ENCODE measurements at places on chromosomes 11 and 22.
A peak's percentile ranks its signal among the peaks of the same experiment; 100 is the strongest.

- no peak for DNase-seq
These were observed 84.4 kb downstream of the CD44 start for GRCh38 chr11:35223371-35223796.

GRCh38 chr11:65685981-65686380 lies 23.3 kb upstream of the RELA start:
- no peak for DNase-seq

DNA sequence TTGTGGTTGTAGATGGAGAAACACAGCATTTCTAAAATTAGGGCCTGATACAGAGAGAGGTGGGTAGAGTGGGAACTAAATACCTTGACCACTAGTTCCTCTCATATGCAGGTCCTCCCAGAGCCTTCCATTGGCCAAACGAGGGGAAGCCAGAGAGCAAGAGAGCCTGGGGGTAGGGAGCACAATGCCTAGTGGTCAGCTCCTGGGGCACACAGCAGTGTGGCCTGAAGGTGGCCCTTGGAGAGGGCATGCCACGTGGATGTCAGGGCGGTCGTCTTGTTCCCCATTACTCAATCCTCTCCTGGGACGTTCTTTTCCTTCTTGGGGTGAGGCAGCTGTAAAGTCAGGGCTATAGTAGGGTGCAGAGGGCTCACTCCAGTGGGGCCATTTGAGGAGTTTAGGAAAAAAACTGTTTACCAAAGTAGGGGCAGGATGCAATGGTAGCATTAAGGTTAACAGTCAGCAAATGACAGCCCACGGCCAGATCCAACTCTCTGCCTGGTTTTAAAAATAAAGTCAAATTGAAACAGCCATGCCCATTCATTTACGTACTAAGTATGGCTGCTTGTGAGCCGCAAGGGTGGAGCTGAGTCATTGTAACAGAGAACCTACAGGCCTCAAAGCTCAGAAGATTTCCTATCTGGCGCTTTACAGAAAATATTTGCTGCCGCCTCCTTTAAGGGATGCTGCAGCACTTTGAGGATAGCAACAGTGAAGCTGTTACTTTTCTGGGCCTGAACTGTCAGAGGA lies 7.6 kb downstream of the MYO18B start:
- no peak for DNase-seq

- DNase-seq: no peak
These were observed 74.9 kb upstream of the CAPRIN1 start for GRCh38 chr11:33976495-33977199.

DNA sequence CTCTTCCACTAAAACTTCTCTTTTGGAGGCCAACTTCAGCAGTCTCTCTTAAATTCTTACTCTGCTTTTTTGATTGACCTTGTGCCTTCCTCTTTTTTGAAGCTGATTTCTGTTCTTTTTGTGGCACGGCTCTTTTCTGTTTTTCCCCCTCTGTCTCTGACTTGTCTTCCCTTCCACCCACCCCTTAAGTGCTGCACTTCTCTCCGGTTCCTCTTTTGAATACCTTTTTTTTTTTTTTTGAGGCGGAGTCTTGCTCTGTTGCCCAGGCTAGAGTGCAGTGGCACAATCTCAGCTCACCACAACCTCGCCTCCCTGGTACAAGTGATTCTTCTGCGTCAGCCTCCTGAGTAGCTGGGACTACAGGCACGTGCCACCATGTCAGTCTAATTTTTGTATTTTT lies 211.9 kb downstream of the BLID start:
- no peak for DNase-seq

DNA sequence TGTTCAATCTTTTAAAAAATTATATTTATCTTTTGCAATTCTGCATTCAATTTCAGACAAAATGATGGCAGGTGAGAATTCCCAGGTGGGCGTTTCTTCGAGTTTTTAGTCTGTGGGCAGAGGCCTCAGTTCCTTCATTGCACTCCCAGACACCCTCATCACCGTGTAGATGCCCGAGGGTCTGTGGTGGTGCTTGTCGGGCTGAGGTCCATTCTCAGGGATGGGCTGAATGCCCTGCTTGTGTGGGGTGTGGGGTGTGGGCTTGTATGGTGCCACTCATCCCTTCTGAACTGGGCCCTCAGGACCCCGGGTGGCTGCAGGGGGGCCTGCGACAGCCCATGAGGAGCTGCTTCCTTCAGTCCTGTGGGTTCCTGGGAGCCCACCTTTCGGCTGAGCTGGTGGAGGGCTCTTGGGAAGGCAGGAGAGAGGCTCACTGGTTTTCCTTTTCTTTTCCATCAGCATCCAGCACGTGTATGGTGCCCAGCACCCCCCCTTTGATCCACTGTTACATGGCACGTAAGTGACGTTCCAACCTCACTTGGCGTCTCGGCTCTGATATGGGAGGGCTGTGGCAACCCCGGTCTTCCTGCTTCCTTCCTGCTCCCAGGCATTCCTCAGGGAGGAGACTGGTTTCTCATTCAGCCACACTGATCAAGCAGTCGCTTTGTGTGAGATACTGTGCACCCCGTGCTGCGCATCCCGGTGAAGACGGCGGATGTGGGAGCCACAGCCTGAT lies 29.8 kb downstream of the TBC1D22A start:
- DNase-seq: no peak

GRCh38 chr11:37558619-37559210 lies 960.7 kb upstream of the RAG2 start:
- no peak for DNase-seq

- DNase-seq: no peak
These were observed at the start of gene NCF4 for GRCh38 chr22:36860821-36861659. Gene NCF4 (plus strand): TSS chr22:36861006. CDS start chr22:36861172, 166 bp downstream.

GRCh38 chr11:65781152-65781961 lies 581 bp upstream of the AP5B1 start:
- DNase-seq: peak; percentile 92

GRCh38 chr11:76139314-76139713 lies 67.0 kb downstream of the WNT11 start:
- DNase-seq: no peak

GRCh38 chr22:45125188-45125587 lies 38.5 kb upstream of the NUP50 start:
- no peak for DNase-seq

- DNase-seq: no peak
These were observed 106.5 kb downstream of the ST3GAL4 start for GRCh38 chr11:126461996-126462395.

DNA sequence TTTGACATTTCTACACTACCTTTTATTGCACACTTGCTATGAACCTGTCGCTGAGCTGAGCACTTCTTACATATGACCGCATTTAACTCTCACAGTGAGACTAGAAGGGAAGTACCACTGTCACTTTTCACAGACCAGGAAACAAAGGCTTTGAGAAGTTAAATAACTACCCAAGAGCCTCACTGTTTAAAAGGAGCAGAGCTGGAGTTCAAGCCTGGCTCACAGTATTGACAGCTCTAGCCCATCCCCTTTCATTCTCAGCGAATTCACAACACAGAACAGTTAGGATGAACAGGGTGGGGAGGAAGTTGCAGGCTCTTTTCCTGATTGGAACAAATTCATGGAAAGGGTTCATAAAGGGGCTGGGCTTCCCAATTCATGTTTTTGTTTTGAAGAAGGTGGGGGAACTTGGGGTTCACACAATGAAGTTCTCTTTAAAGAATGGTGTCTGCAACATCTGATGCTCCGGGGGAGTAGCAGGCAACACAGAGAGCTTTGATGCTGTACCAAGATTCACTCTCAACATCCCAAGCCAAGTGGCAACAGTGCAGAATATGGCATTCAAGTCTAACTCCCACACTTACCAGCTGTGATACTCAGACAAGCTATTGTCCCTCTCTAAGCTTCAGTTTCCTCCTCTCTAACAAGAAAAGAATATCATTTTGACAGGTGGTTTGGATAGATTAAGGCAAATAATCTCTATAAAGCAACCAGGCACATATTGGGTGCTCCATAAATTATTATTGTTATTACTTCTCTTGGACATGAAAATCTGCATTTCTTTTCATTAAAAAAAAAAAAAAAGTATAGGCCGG lies 17.2 kb downstream of the SCGB1A1 start:
- DNase-seq: no peak

GRCh38 chr11:18710545-18710944 lies 12.0 kb downstream of the TMEM86A start:
- no peak for DNase-seq

- no peak for DNase-seq
These were observed 88.3 kb upstream of the PARVA start for GRCh38 chr11:12288931-12289666.

DNA sequence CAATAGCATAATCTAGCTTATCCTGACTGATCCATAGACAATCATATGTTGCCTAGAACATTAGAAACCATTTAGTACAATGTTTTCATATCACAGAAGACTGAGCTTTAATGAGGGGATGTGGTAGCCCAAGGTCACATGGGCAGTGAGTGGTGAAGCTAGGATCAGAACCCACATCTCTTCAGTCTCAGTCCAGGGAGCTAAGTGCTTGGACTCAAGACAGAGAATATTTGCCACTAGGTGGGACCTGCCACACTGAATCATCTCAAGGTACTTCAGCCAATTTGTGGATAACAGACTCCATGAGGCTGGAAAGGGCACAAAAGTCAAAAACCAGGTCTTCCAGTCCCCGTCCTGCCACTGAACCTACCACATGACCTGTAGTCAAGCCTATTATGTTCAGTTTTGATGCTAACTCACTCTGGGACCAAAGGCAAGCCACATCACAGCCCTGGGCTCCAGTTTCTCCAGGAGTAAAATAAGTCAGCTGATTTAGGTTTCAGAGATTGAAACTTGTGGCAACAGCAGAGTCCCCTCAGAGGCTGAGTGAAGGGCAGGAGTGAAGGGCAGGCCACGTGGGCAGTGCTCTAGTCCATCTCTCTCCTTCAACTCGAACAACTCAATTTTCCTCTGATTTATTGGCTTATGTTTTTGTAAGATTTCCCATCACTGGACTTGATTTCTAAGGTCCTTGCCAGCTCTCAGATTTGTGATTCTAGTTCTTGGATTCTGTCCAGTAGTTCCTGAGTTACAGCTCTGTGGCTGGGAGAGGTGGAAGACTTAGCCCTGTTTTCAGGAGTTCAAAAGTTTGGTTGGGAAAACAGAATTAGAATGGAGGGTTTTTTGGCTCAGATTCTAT lies 84.6 kb upstream of the PHOX2A start:
- no peak for DNase-seq

DNA sequence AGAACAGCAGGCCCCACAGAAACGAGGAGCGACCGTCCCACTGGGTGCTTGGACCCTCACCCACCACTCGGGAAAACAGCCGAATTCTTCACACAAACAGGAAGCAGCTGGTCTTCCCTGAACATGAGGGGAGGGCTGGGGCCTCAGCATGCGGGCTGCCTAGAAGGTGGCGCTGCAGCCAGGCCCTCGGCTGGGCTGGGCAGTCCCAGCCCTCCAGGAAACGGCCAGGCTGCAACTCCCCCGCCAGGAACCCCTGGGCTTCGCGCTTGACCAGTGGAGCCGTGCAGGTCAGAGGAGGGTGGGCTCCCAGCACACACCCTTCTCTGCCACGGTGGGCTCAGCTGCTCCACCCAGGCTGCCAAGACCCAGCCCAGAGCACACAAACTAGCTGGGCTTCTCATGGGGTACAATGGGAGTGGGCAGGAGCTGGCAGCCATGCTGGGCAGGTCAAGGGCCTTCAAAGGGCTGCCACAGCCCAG lies 29.6 kb downstream of the IGF2 start:
- DNase-seq: peak; percentile 87

DNA sequence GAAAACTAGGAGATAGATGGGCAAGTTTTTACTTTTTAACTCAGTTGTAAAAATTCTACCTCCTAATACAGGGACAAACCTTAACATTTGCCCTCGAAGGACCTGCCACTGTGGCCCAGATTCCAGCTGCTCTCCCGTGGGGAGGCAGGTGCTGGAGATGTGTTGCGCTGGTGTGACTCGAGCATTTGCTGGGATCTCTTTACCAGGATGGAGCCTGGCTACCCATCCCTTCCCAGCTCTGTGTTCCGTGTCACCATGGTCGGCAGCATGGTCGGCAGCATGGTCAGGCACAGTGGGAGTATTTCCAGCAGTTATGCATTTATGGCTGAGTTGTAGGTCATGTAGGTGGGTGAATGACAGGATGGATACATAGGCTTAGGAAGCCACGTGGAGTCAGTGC lies 41.1 kb downstream of the OTOG start:
- DNase-seq: no peak

- DNase-seq: no peak
These were observed 25.5 kb upstream of the LINC01488 start for GRCh38 chr11:69455969-69456368.

GRCh38 chr11:4645974-4646373 lies 2.2 kb downstream of the OR51E1 start:
- no peak for DNase-seq

GRCh38 chr11:104918113-104918824 lies 20.0 kb upstream of the CASP12 start:
- no peak for DNase-seq

GRCh38 chr11:115996125-115996807 lies 492.1 kb upstream of the CADM1 start:
- no peak for DNase-seq

GRCh38 chr11:134228625-134229024 lies 4.2 kb downstream of the VPS26B start:
- DNase-seq: no peak

DNA sequence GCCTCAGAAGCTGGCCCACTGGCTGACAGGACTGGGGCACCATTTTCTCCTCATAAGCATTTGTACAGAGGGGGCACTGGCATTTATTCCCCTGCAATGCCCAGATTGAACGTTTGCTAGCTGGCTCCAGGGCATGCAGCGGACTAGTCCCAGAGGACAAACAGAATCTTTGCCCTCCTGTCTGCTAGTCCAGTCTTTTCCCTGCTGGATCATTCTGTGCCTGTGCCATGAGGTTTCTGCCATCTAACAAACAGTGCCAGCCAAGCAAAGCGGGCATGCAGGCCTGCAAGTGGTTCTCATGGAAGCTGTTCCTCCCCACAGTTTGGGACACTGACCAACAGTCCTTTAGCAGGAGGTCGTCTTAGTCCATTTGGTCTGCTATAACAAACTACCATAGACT lies 53.4 kb downstream of the KCNJ1 start:
- no peak for DNase-seq

DNA sequence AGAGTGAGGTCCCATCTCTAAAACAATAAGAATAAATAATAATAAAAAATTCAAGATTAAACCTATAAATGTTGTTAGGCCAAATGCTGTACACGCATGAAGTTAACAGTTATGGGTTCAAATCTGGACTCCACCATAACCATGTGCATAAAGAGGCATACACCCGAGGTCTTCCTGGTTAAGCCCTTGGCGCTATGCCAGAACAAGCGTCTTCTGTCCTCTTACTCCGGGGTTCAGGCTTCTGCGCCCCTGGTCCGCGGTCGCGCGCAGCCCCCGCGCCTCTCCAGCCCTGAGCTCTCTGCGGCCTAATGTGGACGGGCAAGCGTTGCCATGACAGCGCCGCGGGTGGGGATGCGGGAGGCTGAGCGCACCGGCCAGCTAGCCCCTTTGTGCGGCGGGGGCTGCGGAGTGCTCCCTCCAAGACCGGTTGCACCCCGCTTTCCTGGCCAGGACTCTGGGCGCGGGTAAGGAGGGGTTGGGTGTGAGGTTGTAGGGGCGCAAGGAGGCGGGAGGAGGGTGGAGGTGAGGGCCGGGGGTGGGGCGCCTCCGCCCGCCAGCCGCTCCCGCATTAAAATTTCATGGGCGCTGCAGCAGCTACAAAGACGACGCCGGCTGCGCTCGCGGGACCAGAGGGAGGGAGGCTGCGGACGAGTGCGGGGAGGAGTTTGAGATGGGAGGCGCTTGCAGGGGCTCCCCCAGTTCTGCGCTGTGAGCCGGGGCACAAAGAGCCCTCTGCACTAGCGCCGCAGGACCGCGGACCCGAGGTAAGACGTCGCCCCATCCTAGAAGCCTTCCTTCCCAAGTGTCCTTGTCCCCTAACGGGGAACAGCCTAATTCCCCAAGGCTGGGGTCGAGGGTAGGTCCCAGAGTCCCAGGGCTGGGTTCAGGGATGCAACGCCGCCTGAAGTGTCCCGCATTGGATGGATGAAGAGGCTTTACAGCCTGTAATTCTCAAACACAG lies at the start of gene MIAT:
Gene MIAT (plus strand): TSS at position 698 of the 961 bp plus-strand sequence.
- DNase-seq: peak; percentile 92
